Activated naive CD4-positive, alpha-beta T cell treated with Interleukin-2 at 50 U/mL for 16 hours (primary cell): ENCODE measurements at places on chromosomes 12 and 14.

DNA sequence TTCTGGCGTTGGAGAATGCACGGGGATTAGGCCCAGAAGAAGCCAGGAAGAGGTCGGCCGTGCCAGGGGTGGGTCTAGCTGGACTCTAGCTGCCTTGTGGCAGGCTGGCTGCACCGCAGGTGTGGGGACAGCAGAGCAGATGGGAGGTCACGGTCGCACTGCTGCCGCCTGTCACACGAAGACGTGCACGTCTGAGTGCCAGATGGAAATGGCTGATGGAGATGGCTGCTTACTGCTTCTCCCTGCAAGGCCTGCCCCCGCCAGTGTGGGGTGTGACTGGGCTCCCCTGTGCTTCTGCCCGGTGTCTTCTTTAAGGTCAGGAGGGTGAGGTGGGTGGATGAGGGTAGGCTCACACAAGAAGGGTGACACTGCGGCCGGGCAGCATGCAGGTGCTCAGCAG, 79.0 kb downstream of the MOK start:
- no peak for DNase-seq

DNA sequence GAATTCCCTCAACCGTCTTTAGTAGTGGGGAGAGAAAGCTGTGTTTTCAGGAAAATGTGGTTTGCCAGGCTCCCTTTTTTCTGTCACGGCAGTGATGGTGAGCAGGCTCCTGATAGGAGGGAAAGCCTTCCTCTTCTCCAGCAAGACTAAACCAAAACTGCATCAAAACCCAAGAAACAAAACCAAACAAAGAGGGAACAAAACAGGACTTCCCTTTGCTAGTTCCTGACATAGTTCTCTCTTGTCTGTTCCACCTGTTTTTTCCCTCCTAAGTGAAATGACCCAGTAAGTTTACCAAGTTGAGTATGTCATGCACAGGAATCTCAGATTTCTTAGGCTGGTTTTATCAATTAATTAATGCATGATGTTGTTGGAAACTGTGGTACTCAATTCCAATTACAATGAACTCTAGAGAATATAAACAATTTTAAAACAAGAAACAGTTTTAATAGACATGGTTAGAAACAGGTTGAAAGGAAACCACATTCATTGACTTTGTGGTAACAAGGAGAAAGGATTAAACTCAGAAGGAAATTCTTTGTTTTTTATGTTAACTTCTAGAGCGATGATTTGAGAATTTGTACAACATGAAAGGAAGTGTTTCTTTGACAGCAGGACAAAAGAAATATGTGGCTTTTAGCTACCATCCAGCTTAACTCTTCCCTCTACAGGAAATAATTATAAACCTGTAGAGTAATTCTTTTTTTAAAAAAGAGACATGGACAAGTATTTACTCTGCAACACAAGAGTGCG, 23.0 kb upstream of the CSRP2 start:
- no peak for DNase-seq

GRCh38 chr12:75759196-75759595, 247.8 kb upstream of the KRR1 start:
- no peak for DNase-seq

GRCh38 chr14:24692382-24693352, 58.7 kb upstream of the GZMB start:
- peak; percentile 44 for DNase-seq

GRCh38 chr14:98926146-98926545, 345.9 kb downstream of the BCL11B start:
- DNase-seq: no peak

GRCh38 chr12:15131431-15131830, 89.8 kb downstream of the RERG start:
- no peak for DNase-seq

GRCh38 chr12:117603316-117604113, 242.1 kb upstream of the NOS1 start:
- no peak for DNase-seq

DNA sequence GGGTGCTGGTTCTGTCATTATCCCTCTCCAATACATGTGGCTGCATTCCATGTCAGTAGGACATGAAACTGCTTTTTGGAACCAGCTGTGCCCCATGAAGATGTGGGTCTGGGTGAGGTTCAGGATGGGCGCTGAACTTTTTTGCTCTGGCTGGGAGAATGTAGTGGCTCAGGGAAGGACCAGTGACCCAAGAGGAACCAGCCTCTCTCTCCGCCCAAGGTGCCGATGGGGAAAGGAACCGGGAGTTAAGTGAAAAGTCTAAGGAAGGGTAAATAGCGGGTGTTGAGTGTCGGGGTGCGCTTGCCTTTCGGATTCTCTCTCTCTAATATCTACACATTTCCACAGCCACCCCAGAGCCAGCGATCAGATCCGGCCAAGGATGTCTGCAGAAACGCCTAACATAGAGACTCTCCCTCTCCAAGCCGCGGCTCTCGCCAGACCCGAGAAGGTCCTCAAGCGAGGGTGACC, 7.8 kb downstream of the ARHGEF25 start:
- DNase-seq: no peak

DNA sequence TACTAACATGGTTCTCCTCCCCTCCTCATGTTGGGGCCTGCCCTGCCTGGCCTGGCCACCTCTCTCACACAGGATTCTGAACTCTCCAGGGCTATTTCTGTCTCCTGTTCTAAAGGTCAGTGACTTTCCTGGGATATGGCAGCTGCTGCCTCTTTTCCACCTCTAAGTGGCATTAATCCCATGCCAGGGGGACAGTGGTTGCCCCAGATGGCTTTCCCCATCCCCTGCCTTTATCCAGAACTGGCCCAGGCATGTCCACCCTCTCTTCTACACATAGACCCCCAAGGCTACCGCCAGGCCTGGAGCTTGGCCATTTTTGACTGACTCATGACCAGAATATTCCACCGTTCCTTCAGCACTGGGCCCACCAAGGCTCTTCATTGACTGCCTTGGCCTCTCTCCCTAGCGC, 90.4 kb downstream of the IRF2BPL start:
- DNase-seq: no peak

- no peak for DNase-seq
Measured at GRCh38 chr14:32559048-32559447, 229.9 kb downstream of the AKAP6 start.

DNA sequence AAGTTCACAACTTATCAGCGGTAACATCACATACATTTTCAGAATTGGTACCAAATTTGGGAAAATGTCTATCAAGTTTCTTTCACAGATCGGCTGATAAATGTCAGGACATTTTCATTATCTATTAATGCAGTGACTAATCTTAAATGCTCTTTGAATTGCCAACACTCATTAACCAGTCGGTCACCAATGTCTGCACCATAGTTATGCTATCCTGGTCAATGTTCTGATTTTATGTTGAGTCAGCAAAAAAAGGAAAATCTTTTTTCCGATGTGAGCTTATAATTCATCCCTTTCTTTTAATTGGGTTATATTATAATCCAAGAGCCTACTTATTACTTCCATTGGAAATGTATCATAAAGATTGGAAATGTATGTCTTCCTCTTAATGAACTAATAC, 77.2 kb downstream of the NTF3 start:
- no peak for DNase-seq

DNA sequence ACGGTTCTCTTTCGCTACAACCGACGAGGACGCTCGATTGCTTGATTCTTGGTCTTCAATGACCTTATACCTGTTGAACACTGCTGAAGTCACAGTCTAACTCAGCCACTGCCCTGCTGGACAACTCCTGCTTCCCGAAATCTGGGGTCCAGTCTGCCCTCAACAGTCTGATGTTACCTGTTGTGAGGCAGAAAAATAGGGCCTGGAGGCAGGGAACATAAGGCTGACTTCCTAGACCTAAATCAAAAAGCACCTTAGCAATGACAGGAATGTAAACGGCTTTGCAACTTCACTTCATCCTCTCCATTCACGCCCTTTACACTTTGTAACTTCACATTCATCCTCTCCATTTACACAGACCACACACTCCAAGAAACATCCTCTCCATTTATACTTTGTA, 597 bp upstream of the GLTP start:
- no peak for DNase-seq

GRCh38 chr12:89768586-89769482, 60.2 kb upstream of the ATP2B1 start:
- DNase-seq: peak; percentile 34

- DNase-seq: no peak
Measured at GRCh38 chr12:55694188-55694515, 13.6 kb downstream of the ITGA7 start.

- no peak for DNase-seq
Measured at GRCh38 chr14:65478596-65478995, 66.1 kb downstream of the FUT8 start.

DNA sequence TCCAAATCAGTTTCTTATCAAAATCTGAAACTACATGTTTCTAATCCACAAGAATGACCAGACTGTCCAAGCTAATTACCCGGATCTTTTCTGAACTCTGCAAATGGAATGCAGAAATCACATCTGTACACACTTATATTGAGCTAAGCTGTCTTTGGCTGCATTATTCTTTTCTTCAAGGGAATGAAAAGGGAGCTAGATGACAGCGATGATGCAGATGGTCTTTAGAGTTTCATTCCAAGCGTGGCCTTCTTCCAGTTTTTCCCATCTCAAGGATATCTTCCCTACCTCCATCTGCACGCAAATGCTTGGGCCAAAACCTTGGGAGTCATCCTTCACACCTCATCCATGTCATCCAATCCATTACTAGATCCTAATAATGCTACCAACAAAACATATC, 12.6 kb downstream of the KCNH5 start:
- DNase-seq: no peak

- DNase-seq: no peak
Measured at GRCh38 chr12:39240587-39240986, 202.3 kb downstream of the KIF21A start.

GRCh38 chr14:31070431-31070830, 44.3 kb upstream of the STRN3 start:
- DNase-seq: no peak

DNA sequence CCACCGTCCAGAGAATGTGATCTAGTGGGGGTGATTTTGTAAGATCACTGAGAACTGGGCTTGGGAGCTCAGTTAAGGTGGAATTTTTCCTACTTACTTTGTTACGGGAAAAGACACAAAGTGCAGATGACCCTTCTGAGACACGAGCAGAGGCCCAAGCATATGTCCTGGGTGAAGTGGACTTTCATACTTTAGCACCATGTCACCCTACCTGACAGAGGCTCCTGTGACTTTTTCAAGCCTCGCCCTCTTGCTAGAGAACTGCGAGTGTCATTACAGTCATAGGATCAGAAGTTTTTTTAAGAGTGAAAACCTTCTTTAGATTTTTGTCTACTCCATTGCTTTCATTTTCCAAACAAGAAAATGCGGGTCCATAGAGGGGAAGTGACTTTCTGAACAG, 56.1 kb downstream of the SLC17A8 start:
- DNase-seq: no peak

DNA sequence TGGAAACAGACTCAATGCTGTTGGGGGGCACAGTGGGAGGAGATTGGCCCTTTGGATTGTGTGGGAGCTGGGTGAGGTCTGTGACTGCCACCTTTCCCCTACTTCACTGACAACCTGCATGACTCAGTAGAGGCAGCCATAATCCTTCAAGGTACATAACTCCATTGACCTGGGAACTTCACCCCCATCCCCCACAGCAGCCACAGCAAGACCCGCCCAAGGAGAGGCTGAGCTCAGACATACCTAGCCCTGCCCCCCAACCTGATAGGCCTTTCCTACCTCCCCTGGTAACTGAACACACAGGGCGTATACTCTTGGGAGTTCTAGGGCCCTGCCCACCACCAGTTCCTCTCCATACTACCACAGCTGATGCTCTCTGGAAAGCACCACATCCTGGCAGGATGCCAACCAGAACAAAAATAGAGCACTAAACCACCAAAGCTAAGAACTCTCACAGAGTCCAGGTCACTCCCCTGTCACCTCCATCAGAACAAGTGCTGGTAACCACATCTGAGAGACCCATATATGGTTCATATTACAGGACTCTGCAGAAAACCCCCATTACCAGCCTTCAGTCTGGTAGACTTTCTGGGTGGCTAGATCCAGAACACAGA, 703.9 kb downstream of the FSCB start:
- DNase-seq: no peak

- no peak for DNase-seq
Measured at GRCh38 chr12:106321139-106321850, 18.8 kb downstream of the TCP11L2 start.

DNA sequence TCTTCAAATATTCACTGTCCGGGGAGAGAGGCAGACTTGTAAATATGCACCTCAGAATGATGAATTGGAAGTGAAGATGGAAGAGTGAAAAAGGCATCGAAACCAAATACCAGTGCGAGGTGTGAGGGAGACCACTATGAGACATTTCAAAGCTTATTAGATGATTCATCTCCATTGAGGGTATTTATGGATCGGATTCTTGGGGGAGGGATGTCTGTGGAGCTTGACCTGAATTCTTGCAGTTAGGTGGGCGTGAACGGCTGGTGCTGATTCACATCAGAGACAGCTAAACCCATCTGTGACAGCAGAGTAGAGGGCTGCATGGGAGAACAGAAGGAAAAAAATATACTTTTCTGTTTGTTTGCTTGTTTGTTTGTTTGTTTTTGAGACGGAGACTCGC, 677.2 kb downstream of the AACS start:
- DNase-seq: no peak

- DNase-seq: no peak
Measured at GRCh38 chr14:68144051-68144681, 324.6 kb downstream of the RAD51B start.

GRCh38 chr12:22573181-22573580, 28.8 kb upstream of the C2CD5 start:
- no peak for DNase-seq

DNA sequence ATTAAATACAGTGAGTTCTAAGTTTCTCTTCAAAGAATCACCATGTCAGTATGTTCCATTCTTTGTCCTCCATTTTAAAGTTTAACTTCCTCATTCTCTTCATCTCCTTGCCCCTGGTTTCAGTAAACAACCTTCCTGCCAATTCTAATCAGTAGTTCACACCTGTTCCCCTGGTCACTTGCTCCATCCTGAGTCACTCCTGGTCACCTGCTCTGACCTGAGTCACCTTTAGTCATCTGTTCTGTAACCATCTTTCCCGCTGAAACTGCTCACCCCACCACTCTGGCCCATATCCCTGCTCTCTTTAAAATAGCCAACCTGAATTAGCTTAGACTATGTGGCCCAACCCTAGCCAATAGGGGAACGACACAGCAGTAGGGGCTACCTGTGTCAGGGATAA, 1447.4 kb upstream of the TMEM132C start:
- no peak for DNase-seq

- DNase-seq: no peak
Measured at GRCh38 chr12:57779736-57780135, 2.9 kb upstream of the TSFM start.

DNA sequence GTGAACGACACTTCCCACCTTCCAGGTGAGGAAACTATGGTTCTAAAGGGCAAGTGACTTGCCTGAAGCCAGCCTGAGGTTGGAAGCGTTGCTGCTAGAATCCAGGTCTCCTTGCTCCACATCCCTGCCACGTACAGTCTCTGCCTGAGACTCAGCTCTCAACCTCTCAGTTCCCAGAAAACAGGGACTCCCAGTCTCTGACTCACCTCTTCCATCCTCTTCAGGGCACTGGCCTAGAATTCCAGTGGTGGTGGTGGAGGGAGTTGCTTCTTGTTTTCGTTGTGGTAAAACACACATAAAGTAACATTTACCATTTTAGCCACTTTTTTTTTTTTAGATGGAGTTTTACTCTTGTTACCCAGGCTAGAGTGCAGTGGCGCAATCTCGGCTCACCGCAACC, 7.3 kb downstream of the GPR68 start:
- DNase-seq: no peak

- no peak for DNase-seq
Measured at GRCh38 chr12:53173085-53173715, 7.3 kb upstream of the ZNF740 start.
